Ureter (tissue), 1 donor: ENCODE measurements at places on chromosomes 2 and 18. TPM values are rescaled to one million over a fixed set of nuclear protein-coding genes. Genes with fewer than 3 reads are reported as not detected.

ARMC9 gene
- total RNA-seq: 16.0 TPM

PMAIP1 gene
- total RNA-seq: 4.9 TPM

LOXL3 gene
- total RNA-seq: 6.4 TPM

GTF2A1L gene
- not detected for total RNA-seq

ST6GAL2 gene
- 1.4 TPM for total RNA-seq

RAB12 gene
- total RNA-seq: 50.0 TPM

ALPP gene
- total RNA-seq: not detected

TCF23 gene
- 0.42 TPM for total RNA-seq

DNA sequence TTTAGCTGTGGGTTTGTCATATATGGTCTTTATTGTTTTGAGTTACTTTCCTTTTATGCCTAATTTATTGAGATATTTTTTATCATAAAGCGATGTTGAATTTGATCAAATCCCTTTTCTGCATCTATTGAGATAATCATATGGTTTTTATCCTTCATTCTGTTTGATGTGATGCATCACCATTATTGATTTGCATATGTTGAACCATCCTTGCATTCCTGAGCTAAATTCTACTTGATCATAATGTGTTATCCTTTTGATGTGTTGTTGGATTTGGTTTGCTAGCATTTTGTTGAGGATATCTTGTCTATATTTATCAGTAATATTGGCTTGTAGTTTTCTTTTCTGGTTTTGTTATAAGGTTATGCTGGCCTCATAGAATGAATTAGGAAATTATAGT lies 308.5 kb downstream of the ADCYAP1 start:
- DNase-seq: no peak

DNA sequence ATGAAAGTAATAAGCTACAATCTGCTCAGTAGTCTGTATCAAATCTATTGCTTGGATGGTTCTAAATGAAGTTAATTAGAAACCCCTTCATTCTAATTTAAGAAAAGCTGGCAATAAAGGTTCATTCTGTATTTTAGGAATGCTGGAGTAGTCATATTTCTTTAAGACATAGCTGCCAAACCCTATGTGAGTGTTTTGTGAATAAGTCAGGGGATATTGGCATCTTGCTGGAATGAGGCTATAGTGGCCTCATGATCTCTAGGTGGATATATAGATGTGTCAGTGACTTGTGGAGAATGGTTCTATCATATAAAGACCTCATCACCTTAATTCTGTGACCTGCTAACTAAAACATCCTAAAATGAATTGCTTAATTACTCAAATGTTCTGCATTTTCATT lies 196.3 kb downstream of the PDE1A start:
- no peak for DNase-seq

DNA sequence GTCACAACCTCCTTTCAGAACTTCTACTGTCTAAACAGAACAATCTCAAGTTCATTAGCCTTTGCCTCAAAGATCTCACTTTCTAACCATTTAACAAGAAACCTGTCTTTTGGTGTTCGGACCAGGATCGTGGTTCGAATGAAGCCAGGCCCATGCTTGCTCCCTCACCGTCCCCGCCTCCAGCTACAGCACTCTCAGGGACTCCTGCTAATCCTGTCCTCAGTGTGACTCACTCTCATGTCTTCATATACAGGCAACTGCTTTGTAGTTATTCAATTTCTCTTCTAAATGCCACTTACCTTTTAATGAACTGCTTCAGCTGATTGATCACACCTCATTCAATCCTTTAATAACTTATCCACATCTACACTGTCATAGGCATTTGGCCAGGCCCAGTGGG lies 15.8 kb downstream of the SERTAD2 start:
- DNase-seq: no peak

DNA sequence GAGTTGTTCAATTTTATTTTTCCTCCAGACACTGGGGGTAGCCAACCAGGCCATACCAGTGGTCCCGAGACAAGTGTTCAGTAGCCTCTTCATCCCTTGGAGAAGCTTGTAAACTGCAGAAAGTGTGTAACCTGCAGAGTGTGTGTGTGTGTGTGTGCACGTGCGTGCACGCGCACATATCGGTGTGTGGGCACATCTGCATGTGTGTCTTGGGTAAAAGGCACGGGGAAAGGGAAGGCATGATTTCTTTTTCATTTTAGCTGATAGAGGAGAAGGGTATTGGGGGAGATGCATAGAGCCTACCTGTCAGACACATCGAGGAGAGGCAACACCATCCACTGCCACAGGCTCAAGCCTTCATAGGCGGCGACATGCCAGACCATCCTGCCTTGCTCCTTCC lies 181.4 kb downstream of the CLIP4 start:
- no peak for DNase-seq

- DNase-seq: no peak
These were observed 284.7 kb upstream of the PKDCC start for GRCh38 chr2:41763141-41763540.

DNA sequence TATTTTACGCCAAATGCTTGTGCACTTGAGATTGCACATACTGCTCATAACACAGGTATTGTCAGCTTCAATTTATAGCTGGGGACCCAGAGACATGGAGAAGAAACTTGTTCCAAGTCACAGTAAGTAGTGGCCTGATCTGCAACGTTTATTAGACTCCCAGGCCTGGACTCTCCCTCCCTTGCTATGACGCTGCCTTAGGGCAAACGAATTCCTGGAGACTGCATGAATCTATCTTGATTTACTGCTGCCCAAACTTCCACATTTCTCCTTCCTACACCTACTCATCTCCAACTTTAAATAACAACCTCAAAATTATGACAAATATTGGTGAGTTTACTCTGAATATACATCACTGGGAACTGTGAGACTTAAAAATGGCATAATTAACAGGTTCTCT lies 145.1 kb upstream of the CCDC195 start:
- DNase-seq: no peak

- no peak for DNase-seq
These were observed 1528.5 kb upstream of the NXPH2 start for GRCh38 chr2:140308706-140309105.

GRCh38 chr18:48022531-48023329 lies 92.3 kb upstream of the SMAD2 start:
- DNase-seq: no peak

DNA sequence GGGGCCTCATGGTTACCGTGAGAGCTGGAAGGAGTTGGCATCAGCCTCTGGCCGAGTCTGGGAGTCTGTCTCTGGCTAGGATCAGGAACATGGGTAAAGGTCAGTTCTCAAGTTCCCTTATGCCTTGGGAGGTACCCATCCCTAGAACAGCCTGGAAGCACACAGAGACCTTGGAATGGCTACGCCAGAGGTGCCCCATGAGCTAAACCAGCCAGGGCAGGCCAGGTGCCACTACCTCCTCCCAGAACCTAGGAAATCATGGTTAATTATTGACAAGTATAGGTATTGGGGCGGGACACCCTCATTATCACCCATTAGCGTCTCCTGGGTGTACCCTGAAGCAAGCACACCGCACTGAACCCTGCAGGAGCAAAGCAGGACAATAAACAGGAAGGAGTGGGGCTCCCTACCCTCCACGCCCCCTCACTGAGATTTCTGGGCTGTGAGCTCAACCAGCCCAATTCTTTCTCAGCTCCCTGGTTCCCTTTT lies 3.0 kb upstream of the ASPRV1 start:
- DNase-seq: no peak

DNA sequence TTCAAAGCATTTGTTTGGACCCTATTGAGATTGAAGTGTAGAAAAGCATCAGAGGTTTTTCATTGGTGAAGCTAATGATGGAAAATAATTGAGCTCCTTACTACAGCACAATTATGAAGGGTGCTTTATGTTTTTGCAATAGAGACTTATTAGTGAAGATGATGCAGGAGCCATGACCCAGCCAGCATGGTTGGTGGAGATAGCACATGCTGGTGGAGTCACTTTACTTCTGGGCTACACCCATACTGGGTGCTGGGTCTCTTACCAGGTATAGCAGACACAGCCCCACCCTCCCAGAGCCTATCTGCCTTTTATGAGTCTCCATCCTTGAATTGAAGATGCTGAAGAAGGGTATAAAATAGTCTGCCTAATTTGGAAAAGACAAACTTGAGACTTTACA lies 3.6 kb downstream of the ACP1 start:
- DNase-seq: no peak

- no peak for DNase-seq
These were observed 1599.3 kb upstream of the PIK3C3 start for GRCh38 chr18:40355726-40356125.

GRCh38 chr2:239724194-239724849 lies 300.8 kb downstream of the NDUFA10 start:
- no peak for DNase-seq

DNA sequence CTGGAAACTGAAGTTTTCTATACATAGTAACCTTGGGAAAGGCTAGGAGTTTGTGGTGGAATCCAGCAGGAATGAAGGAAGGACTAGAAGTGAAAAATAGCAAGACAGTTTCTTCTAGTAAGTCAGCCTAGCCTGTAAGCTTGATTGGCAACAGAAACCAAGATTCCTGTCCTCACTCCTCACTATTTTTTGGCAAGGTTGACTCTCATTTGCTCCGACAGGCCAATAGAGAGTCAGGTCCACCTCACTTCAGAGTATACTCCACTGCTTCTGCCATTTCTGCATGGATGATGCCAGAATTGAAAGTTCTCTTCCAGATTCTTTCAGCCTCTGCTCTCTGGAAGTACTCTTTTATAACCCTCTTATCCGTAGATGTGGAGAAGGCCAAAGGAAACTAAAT lies 352.4 kb downstream of the ZNF516 start:
- DNase-seq: no peak

GRCh38 chr2:86566158-86566820 lies 3.0 kb upstream of the CHMP3 start:
- no peak for DNase-seq

GRCh38 chr18:32770666-32771168 lies 2.1 kb downstream of the KLHL14 start:
- no peak for DNase-seq

DNA sequence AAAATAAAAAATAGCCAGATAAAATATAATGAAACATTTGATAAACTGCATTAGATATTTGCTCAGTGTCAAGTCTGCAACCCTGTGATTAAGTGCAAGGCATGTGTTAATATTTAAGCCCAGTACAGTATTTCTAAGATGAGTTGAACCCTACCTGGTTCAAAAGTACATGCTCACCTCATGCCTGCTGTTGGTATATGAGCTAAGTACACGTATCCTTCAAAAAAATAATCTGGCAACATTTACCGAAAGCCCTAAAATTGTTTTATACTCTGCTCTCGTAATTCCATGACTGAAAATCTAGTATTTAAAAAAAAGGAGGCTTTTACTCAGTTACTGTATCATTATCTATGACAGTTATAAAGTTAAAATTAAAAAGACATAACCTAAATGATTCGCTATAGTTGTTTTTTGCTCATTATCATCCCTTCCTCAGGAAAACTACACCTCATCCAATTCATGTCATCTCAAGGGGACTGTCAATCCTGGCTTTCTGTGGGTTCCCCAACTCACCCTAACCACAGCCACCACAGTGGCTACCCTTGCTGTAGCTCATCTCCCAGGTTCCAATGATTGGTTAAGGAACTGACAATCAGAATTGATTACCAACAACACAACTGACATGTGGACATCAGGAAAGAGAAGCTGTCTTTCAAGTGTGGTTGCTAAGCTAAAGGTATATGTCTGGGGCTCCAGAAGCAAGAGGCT lies 10.6 kb downstream of the TLK1 start:
- no peak for DNase-seq

DNA sequence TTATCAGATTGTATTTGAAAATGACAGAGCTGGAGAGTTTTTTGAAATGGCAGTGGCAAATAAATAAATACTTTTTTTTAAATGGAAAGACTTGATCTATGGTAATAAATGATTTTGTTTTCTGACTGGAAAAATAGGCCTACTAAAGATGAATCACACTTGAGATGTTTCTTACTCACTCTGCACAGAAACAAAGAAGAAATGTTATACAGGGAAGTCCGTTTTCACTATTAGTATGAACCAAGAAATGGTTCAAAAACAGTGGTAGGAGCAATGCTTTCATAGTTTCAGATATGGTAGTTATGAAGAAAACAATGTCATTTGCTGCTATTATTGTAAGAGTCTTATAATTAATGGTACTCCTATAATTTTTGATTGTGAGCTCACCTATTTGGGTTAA lies 30.9 kb downstream of the CD28 start:
- no peak for DNase-seq

- peak; percentile 65 for DNase-seq
These were observed 59.9 kb upstream of the PEX13 start for GRCh38 chr2:60957643-60958042.

DNA sequence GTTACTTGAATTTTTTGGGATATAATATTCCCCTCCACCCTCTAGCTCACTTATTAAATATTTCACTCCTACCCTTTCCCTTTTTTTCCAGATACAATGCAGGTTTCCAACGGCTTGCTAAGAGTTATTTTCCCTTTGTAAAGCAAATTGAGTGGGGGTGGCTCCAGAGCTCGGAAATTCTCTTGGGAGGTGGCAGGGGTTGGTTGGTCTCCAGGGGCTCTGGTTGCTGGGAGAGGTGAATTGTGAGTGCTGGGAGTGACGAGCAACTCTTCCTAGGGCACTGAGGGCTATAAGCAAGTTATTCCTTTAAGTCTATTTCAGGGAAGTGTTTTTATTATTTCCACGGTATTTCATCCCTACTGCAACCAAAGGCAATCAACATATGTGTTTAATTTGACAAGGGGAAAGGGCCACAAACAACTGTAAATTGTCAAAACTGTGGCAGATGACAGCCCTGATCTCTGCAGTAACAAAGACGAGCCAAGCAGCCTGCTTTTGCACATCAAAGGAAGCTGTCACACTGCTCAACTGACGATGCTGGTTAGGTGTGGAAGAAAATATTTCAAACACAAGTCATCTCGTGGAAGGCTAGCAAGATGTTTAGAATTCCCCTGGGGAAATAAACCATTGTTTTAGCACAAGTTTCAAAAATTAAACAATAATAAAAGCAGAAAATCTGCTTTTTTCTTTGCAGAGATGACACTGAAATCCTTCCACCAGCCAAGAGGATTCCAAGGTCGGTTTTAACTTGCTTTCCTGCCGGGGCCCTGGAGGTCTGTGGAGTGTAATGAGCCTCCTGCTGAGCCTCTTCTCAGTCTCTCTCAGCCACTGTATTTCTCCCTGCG lies 34.8 kb upstream of the ASXL2 start:
- no peak for DNase-seq

GRCh38 chr2:235170536-235171521 lies 219.0 kb downstream of the SH3BP4 start:
- DNase-seq: no peak

- DNase-seq: no peak
These were observed 219.6 kb downstream of the CELF4 start for GRCh38 chr18:37346048-37346447.

DNA sequence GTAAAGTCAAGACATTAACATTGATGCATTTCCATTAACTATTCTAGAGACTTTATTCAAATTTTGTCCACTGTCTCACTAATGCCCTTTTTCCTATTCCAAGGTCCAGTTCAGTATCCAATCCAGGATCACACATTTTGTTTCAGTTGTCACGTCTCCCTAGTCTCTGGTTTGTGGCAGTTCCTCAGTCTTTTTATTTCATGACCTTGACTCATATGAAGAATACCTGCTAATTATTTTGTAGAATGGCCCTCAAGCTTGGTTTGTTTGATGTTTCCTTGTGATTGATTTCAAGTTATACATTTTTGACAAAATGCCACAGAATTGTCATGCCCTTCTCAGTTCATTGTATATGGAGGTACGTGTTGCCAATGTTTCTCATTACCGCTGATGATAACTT lies 145.2 kb downstream of the FHOD3 start:
- no peak for DNase-seq

GRCh38 chr2:145254291-145254690 lies 734.4 kb upstream of the ZEB2 start:
- no peak for DNase-seq
